ENCODE measurements at places on chromosomes 1 and 21.

DNA sequence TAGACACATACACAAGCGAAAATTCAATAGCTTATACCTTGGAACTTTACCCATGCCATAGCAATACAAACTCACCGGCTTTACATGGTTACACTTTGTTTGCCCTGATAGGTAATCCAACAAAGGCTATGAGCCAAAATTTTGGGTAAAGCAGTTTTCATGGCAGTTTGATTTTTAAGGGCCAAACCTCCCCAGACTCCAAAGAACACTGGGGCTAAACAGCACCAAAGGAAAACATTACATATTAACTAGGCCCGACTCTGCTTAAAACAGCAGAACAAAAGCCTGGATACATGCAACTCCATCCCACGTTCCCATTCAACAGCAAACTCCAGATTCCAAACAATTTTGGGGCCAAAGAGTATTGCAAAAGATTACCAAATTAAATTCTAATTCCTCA lies 4.4 kb upstream of the TMEM125 start:
- no peak for DNase-seq

- DNase-seq, result no peak
Observed at GRCh38 chr1:181469829-181470228, 13.5 kb upstream of the CACNA1E start.

GRCh38 chr1:240122639-240123613 lies 31.2 kb downstream of the FMN2 start:
- no peak for DNase-seq

- no peak for DNase-seq
Observed at GRCh38 chr21:16504281-16504680, 774.5 kb downstream of the USP25 start.

DNA sequence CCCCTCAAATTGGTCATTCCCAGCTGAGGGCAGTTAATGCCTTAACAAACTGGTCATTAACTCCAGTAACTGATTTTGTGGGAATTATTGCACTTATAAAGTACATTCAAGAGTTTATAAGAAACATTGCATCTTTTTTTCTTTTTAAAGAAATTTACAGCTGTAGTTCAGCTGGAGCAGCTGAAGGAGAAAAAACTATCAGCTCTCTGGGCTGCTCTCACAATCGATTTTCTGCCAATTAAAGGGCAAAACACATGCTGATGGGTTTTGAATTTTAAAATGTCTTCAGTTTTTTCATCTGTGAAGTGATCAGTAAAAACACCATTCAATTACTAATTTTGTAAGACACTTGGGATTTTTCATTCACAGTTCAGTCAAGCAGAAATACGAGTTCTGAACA lies 74.7 kb downstream of the KIFAP3 start:
- no peak for DNase-seq

All from CD4-positive, alpha-beta T cell treated with Interleukin-17A for 4 hours (primary cell).